NCI-H1092 (cell line): ENCODE measurements at places on chromosomes 1 and 21.

- DNase-seq, result no peak
Observed at GRCh38 chr1:175566247-175566646, 177.1 kb downstream of the TNR start.

DNA sequence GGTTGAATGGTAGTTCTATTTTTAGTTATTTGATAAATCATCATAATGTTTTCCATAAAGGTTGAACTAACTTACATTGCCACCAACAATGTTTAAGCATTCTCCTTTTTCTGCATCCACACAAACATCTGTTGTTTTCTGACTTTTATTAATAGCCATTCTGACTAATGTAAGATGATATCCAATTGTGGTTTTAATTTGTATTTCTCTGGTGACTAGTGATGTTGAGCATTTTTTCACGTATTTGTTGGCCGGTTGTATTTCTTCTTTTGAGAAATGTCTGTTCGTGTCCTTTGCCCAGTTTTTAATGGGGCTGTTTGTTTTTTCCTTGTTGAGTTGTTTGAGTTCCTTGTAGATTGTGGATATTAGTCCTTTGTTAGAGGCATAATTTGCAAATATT lies 24.6 kb upstream of the SLC35F3 start:
- DNase-seq, result no peak

DNA sequence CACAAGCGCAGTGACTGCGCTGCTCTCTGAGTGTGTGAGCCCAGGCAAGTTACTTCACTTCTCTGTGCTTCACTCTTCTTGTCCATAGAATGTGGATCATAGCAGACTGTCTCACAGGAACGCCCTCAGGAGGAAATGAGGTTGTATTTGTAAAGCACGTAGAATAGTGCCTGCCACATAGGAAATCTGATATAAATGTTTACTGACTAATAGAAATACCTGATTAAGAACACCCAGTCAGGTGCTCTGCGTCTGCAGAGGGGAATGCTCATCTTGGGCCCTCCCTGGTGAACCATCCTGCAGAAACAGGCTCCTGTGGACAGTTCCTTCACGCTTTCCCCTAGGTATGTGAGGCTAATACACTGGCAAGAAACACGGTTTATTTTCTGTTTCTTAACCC lies 100.3 kb downstream of the BEND5 start:
- no peak for DNase-seq

GRCh38 chr1:162055062-162055461 lies 14.4 kb upstream of the NOS1AP start:
- no peak for DNase-seq
